ENCODE measurements at places on chromosomes 11 and 22.

GRCh38 chr11:13594044-13594443 lies 74.4 kb upstream of the FAR1 start:
- no peak for DNase-seq

- DNase-seq: no peak
Observed at GRCh38 chr11:86064220-86064803, 4.6 kb downstream of the PICALM start.

DNA sequence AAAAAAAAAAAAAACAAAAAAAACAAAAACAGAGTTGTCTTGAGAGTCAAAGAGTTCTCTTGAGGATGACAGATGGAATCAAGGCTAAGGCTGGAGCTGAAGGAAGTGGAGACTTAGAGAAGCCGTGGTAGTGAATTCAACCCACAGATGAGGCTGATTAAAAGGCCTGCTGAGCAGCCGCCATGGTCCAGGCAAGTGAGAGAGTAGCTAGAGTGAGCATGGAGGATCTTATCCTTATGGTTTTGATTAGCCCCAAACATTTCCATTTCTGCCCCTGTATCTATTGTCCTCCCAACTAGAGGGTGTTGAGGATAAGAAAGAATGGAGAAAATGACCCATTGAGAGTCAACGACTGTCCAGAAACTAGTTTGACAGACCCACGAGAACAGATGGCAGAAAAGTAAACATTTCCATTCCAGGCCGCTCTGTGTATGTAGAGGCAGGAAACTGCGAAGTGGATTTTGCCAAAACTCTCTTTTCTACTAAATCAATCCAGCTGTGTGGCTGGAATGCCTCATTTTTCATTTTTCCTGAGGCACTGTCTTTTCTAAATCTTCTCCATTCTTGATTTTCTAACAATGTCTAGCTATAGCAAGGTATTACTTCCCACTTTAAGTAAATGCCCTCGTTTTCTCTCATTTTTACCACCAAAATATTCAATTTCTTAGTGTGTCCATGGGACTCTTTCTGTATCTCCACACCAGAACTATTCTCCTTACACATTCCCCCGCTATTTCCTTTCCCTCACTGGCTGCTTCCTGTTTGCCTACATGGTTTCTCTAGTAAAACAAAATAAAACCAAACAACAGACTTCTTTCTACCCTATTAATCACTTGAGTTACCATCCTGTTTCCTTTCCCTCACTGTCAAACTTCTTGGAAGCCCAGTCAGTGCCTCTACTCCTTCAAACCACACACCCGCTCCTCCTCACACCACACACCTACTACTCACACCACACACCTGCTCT lies 5.4 kb upstream of the MMP8 start:
- no peak for DNase-seq

- DNase-seq: peak; percentile 52
Observed at GRCh38 chr11:110173811-110174644, 80.8 kb downstream of the ZC3H12C start.
